ENCODE measurements at places on chromosomes 5 and 9.

DNA sequence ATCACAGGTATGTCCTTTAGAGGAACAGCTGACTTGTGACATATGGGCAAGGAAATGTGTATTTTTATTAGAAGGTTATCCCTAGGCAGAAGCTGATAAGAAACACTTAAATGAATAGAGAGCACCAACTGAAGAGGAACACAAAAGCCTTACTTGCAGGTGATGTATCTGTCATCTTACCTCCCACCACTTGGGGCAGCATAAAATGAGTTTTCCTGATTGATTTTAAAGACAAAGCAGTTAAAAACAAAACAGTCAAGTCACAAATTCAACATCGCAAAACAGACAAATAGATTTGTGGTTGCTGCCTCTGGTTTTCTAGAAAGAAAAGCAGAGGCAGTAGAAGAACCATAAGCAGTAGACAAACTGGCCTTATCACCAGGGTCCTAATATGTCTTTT lies 302.4 kb upstream of the ZNF462 start:
- no peak for DNase-seq

GRCh38 chr9:137757139-137757538 lies 120.4 kb upstream of the CACNA1B start:
- DNase-seq: no peak

DNA sequence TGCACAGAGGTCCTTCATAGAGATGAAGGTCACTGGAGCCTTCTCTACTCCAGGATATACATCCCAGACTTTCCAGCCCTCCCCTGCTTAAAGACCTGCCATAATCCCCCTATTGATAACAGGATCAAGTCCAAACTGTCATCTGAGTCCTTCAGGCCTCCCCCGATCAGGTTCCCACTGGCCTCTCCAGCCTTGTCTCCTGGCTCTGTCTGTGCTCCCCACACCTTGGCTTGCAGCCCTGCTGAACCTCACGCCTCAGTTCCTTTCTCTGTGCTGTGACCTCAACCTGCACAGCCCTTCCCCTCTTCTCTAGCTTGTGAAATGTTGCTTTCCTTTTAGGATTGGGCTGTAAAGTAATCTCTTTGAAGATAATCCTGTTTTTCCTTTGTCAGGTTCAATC lies 2.5 kb upstream of the HRH2 start:
- DNase-seq: no peak

DNA sequence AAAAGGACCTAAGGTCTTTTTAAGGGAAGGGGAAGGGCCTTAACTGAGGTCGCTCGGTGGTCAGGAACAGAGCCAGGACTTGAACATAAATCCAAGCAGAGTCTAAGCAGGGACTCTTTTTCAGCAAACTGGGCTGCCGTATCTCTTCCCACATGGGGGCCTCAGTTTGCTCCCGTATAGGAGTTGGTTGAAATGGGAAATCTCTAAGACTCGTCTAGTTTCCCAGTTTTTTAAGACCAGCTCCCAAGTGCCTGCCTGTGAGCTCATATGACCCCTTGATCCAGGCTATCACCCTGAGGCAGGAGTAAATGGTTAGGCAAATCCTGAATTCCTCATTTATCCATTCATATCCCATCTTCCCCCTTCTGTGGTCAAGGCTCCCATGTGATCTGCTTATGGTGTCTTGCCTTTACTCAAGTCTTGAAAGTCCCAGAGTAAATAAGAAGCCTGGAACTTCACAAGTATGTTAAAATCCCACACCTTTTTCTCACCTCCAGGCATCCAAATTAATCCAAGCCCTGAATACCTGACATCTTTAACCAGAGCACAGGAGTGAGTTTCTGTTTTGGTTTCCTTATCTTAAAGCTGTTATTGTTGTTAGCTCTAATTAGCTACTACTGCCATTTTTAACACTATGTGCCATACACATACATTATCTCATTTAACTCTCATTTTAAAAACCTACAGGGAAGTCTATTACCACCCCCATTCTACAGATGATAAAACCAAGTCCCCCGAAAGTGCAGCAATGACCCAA lies 3.0 kb downstream of the ARSI start:
- no peak for DNase-seq

DNA sequence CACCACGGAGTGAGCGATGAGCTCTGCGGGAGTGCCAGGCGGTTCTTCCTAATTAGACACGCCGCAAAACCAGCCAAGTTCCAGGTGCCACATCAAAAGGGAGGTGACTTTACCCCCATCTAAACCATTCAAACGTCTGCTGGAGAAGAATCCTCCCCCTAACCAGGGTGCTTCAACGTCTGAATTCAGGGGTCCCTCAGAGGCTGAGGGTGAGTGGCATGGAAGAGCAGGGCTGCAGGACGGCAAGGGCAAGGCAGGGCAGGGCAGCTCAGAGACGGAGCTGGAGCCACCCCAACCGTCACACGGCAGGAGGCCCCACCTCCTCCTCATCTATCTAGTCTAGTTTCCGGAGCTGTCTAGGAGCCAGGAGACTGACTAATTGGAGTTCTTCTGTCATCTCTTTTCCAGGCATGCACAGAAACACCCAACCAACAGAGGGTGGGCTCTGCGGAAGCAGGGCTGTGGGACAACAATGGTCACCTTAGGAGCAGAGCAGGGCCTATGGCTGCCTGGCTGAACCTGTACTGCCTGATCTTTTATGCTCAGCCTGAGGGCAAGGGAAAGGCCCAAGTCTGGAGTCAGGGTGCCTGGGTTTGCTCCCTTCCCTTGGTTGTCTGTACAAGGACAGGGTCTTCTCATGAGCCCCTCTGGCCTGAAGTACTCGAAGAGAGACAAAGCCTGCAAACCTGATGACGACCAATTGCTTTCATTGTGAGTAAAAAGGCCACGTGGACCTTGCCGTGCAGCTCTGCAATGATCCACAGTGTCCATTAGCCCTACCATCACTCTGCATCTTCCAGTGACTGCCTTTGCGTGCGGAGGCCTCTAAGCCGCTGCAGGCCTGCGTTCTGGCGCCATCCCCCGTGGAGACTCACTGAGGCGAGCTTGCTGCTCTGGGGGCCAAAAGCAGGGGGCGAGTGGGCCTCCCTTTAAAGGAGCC lies 81.0 kb upstream of the SLC25A51 start:
- no peak for DNase-seq

- DNase-seq: no peak
These were observed 47.1 kb downstream of the SLC38A9 start for GRCh38 chr5:55665065-55665464.

- DNase-seq: no peak
These were observed 72.3 kb downstream of the C9orf153 start for GRCh38 chr9:86187121-86187520.

DNA sequence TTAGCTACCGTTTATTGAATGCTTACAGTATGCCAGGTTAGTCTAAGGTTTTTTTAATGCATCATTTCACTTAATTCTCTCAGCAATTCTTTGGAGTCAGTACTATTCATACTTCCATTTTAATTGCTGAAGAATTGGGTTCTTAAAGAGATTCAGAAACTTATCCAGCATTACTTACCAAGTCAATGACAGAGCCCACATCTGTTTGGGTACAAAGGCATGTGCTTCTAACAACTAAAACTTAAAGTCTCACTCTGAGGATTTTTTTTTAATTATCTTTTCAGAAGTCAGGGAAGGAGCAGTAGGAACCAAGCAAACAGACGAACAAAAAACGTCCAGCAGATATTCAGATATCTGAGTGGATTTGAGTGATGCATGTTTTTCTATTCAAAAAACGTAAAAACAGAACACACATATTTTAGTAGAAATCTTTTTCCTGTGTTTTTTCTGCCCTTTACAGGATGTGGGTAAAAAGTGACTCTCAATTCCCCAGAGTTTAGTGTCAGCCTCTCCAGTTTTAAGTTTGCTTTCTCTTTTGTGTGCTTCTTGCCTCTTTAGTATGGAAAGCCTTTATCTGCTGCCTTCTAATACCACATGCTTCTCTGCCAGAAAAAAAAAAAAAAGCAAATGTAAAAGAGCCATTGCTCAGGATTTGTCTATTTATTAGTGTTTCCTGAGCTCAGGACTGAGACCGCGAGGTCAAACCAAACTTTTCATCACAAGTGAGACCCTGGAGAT lies 118.0 kb downstream of the PRKACG start:
- DNase-seq: no peak

DNA sequence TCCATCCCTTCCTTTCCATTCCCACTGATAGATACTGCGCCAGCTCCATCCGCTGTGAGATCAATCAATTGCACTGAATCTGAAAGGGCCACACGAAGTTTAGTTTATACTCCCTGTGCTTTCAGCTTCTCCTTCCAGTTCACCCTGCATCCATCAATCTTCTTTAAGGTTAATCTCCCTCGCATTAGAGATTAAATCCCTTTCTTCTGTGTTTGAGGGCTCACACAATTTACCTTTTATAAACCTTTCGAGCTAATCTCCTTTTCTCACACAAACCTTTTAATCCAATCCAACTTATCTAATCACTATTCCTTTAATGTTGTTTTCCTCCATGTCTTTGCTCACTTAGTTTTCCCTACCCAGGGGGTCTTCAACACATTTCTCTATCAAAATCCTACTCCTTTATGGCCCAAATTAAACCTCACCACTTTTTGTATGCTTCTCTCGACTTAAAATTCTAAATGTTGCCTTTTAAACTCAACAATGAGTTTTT lies 64.6 kb upstream of the HAPLN1 start:
- no peak for DNase-seq

DNA sequence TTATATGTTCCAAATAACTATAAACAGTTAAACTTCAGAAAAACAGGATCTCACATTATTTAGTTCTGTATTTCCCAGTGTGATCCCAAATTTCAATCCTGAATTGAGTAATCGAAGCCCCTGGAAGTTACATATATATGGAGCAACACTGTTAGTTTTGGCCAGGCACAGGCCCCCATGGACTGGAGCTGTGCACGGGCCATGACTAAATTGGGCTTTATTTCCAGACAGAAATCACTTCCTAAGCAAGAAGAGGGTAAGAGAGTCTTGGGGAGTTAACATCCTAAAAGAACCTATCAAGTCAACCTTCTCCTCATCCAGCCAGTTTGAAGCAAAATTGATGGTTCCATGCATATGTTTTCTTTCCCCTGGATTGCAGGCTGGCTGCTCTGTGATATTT lies 393.0 kb downstream of the TMEM167A start:
- no peak for DNase-seq

DNA sequence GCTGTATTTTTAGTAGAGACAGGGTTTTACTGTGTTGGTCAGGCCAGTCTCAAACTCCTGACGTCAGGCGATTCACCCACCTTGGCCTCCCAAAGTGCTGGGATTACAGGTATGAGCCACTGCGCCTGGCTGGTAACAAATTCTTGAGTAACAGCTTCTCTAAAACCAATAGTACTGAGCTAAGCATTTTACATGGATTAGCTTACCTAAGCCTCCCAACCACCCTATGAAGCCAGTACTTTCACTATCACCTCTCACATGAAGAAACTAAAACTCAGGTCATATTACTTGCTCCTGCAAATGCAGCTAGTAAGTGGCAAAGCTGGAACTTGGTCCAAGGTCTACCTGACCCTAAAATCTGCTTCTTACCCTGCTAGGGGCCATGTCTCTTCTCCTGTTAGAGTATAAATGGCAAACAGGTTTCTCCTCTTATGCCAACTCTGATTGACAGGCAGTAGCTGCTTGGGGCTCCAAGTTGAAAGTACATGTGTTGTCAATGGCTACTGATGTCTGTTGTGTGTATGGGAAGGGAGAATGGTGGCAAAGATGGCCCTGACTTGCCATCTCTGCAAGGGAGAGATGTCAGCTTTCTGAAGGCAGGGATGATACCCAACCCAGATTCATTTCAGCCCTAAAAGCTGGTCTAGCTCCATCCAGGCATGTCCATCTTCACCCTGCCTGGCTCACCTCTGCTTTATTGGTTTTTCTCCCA lies 4.0 kb downstream of the PHF19 start:
- DNase-seq: no peak

DNA sequence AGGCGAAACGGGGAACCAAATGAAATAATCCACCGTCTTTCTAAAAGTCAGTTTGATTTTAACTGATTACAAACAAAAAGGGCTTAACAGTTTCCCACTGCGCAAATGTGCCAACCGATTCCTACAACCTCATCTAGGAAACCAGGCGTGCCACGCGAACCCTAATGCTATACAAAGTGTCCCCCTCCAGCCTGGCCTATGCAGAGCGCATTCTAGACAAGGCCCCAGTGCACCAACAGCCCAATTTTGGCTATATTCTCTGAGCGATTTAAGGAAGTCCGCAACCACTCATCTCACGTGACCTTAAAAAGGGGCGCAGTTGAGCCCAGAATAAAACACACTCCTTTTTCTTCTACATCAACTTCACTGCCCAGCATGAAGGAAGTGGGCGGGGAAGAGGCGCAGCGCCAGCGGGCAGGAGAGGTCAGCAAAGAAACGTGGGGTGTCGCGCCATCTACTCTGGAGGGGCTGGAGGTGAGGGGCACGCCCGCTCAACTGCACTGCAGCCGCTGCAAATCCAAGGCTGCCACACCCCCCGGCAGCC lies 779 bp downstream of the FAM13B start:
- DNase-seq: no peak

Measured in T-helper 1 cell (primary cell).